ENCODE measurements at places on chromosomes 3 and 15.

- DNase-seq, result no peak
Measured at GRCh38 chr15:57079446-57079845, 161.0 kb downstream of the TCF12 start.

GRCh38 chr15:72319985-72320671 lies at the start of gene CELF6:
TSS of gene CELF6 (minus strand) at chr15:72320157. CDS start at chr15:72319874, 283 bp downstream.
- DNase-seq, result peak; percentile 85

- DNase-seq, result no peak
Measured at GRCh38 chr15:44148580-44148979, 46.5 kb downstream of the FRMD5 start.

DNA sequence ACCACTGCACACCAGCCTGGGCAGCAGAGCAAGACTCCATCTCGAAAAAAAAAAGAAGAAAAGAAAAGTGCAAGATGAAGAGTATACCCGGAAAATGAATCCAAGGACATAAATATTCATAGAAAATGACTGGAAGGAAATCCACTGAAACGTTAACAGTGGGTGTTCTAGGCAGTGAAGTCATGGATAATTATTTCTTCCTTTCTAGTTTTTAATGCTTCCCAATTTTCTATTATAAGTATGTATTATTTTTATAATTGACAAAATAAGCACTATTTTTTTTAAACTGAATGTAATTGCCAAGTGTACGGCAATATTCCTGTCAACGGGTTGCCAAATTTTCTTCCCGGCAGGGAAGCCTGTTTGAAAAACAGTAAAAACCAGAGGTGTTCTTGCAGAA lies 37.4 kb upstream of the MGLL start:
- DNase-seq, result no peak

DNA sequence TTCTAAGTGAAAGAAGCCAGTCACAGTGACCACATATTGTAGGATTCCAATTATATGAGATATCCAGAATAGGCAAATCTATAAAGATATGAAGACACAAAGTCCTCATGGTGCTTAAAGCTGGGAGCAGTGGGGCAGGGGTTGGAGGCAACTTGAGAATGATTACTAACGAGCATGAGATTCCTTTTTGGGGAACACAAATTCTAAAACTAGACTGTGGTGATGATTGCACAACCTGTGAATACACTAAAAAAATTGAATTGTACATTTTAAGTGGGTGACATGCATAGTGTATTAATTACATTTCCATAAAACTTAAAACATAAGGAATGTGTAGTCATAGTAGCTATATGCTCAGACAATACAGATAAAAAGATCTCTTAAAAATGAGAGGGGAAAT lies 103.2 kb downstream of the DPH6 start:
- no peak for DNase-seq

DNA sequence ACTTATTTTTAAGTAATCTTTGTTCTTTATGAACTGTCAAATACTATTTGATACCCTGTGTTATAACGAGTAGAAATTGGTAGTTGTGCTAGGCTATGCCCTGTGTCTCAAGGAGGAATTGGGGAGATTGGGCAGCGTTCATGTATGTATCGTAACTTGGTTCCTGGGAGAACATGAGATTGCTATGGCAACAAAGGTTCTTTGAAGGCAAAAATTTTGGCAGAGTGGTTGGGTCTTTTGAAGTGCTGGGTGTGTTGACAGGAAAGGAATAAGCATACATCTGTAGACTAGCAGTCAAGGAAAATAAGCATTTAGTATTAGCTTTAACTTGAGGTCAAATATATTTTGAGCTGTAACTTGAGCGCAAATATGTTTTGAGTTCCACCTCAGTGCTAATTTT lies 45.3 kb downstream of the TCF12 start:
- DNase-seq, result no peak

DNA sequence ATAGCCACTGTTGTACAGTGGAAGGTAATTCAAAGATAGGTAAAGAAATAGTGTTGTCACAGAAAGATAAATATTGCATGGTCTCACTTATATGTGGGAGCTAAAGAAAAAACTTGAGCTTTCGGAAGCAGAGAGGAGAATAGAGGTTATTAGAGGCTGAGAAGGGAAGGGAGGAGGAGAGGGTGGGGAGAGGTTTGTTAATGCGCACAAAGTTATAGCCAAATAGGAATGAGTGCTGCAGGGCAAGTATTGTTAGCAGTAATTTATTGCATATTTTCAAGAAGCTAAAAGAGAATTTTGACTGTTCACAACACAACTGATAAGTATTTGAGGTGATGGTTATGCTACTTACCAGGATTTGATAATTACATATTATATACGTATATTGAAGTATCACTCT lies 154.2 kb downstream of the GABRG3 start:
- no peak for DNase-seq

- no peak for DNase-seq
Measured at GRCh38 chr3:97970956-97971620, 1.1 kb downstream of the RIOX2 start.

DNA sequence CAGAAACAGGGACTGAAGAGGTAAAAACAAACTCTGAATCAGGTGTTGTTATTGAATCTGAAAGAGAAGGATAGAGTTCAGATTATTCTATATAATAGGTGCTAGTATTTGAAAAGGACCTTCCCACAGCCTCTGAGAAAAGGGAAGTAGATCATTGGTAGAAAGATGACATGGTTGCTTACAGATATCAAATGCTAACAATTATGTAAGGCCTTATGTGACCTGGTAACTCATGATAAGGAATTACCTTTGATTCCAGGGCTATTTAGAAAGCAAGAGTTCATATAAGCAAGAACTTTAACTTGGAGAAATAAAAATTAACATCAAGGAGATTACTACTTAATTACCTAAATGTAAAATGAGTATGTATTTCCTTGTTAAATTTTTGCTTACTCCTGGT lies 7.6 kb downstream of the SLC27A2 start:
- DNase-seq, result no peak

- DNase-seq, result no peak
Measured at GRCh38 chr3:161339517-161340500, 31.5 kb downstream of the SPTSSB start.

DNA sequence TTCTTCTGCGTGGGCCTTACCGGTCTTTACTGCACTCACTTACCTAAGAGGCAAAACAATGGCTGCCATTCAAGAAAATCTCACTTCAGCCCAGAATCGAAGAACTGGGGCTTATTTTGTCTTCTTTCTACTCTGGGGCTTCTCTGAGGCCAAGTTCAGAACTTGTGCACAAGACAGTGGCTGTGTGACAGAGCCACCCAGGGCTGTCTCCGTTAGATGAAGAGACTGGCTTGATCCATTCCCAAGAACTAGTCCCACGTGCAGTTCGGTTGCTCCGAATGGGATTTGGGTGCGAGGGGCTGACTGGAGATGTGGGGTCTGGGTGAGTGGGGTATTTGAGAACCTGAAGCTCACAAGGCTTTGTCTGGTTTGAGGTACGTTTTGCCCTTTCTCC lies 795 bp upstream of the TCF12 start:
- DNase-seq, result no peak

DNA sequence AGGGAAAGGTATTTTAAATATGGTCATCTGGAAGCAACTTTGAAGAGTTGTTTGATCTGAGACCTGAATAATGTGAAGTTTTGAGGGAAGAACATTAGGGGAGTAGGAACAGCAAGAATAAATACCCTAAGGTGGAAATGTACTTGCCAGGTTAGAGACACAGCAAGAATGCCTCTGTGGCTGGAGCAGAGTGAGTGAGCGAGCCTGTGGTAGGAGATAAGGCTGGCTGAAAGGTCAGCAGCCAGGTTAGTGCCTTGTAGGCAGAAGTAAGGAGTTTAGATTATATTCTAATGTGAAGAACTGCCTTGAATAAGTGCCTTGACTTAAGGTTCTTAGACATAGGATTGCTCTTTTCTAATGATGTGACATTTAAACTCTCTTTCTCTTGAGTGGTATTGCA lies 18.3 kb downstream of the LRRC49 start:
- no peak for DNase-seq

DNA sequence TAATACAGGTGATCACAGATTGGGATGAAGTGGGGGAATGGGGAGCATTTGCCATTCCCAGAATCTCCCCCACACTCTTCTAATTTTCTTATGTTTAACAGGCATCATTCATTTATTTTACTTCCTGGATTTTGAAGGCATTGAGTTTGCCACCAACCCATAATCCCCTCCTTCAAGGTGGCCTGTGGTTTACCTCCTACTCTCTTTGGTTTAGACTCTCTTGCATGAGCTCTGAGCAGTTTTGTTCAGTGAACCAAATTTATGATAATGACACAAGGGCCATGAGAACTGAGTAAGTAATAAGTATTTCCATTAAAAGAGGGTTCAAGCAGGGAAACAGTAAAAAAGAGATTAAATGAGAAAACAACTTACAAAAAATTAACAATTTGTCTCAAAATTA lies 703.1 kb upstream of the CFAP20DC start:
- no peak for DNase-seq

GRCh38 chr15:52164631-52165265 lies 26.4 kb downstream of the GNB5 start:
- DNase-seq, result no peak

GRCh38 chr15:68802373-68802772 lies 18.3 kb downstream of the ANP32A start:
- peak; percentile 37 for DNase-seq

GRCh38 chr3:192068464-192069254 lies 607.7 kb downstream of the PYDC2 start:
- no peak for DNase-seq

DNA sequence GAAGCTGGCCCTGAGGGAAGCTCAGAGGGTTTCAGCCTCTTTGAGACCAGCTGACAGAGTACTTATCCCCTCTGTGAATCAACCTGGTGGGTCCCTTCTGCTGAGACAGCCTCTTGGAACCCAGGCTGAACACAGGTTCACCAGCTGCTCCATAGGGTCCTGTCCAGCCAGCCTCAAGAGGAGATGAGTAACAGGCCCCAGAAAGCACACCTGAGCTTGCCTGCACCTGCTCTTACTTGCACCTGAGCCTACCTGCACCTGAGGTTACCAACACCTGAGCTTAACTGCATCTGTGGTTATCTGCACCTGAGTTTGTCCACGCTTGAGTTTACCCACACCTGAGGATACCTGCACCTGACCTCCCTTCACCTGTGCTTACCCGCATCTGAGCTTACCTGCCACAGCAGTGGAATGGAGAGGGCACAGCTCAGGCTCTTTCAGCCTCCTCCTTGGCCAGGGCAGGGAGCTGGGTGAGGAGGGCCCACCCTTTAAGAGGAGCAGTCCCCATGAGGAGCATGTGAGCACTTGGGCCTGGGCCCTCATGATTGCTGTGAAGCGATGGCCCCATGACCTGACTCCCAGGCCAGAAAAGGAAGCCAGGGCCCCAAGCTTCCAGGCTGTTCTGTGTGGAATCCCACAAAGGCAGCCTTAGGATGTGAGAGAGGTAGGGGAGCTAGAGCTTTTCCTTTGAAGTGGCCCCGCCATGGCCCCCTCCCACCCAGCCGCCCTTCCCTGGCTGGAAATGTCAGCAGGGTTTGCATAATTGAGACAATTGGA lies at the start of gene TRPM1:
Gene TRPM1, minus strand, starts transcription at position 464 of the 777 bp plus-strand sequence. CDS start 20,370 bp downstream, outside the sequence.
- DNase-seq, result peak; percentile 24

GRCh38 chr15:63040954-63041353 lies 1.6 kb upstream of the TPM1 start:
- DNase-seq, result no peak

- no peak for DNase-seq
Measured at GRCh38 chr3:123424321-123424998, 24.4 kb downstream of the ADCY5 start.

GRCh38 chr3:25381083-25381482 lies 47.0 kb upstream of the RARB start:
- DNase-seq, result no peak

DNA sequence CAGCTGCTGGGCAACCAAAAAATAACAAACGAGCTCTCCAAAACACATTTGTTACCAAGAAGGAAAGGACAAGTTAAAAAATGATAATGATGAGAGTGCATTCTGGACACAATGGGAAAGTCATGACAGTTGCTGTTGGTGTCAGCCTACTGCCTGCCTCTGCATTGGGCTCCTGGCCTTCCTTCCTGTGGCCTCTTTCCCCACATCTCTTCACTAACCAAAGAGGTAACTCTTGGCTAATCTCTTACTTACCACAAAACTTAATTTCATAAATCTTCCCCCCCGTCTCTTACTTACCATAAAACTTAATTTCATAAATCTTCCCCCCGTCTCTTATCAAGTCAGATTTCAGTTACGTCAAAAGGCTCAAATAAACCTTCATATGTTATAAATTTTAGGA lies 58.6 kb downstream of the AGTR1 start:
- no peak for DNase-seq

DNA sequence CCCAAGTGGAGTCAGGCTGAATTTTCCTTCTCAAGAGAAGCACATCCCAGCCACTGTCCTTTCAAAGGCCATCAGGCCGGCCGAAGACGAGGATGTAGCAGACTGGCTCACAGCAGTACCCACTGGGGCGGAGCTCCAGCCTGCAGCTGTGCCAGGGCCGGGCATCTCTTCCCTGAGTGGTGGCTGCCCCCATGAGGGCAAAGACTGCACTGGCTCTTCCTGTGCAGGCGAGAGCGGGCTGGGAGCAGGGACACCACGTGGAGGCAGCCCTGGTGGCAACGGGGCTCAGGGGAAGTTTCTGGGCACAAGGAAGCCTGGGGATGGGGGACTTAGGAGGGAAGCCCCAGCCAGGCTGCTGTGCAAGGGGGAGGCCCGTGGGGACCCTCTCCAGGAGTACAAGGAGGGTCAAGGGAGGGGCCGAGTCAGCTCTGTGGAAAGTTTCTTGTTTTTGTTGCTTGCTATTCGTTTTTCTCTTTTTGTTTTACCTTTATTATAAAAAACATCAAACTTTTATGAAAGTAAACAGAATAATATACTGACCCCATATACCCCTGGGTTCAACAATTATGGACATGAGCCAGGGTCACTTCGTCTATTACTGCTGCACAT lies 66.1 kb downstream of the RPN1 start:
- no peak for DNase-seq

GRCh38 chr3:157239082-157239704 lies 79.2 kb upstream of the CCNL1 start:
- peak; percentile 86 for DNase-seq

GRCh38 chr3:49026536-49026935 lies 2.7 kb downstream of the IMPDH2 start:
- DNase-seq, result peak; percentile 62

DNA sequence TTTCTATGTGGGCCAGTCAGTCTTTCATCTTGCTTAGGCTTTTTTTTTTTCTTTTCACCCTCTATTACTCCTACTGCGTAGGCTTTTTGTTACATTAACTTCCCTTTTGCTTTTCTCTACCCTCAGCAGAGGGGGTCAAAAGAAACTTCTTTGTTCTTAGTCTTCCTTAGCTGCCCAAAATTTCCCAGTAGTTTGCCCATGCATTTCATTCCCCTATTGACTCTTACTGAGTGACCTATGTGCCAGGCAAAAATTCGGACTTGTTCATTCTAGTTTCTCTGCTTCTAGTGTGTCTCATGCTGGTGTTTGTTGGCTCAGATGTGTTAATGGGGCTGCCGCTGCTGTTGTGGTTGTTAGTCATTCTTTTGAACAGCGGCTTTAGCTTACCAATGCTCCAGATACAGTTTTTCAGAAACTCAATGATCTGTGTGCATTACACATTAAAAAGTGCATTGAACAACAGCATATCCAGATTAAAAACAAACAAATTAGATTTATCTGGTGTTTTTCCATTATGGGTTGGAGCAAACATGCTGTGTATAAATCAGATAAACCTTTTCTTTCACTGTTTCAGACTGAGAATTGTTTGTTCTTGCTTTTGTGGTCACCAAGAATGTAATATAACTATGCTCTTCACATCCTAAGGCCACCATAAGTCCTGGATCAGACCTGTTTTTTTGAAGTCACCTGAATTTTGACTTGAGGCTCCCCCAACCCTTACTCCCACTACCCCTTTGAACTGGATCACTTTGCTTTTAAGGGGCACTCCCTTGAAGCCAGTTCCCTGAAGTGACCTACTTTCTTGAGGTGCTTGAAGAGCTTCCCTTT lies 43.1 kb downstream of the PDE8A start:
- no peak for DNase-seq

All from activated CD8-positive, alpha-beta memory T cell treated with anti-CD3 and anti-CD28 coated beads for 24 hours (primary cell).